ENCODE measurements at places on chromosomes 4 and X.

GRCh38 chr4:4408132-4408523, 21.2 kb downstream of the NSG1 start:
- no peak for DNase-seq

DNA sequence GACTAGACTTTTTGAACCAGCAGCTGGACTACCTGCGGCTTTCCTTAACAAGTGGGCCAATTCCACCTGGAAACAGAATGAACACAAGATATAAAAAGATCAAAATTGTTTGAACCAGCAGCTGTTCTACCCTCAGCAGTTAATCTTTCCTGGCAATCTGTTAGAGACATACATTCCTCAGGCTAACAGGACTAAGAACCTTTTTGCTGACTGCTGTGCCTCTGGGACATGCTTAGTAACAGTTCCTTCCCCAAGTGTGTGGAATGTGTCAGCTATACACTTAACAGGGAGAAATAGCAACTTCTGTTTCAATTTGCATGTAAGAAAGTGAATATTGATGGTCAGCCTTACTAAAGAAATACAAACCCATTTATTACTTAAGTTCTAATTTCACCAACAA, 554.4 kb downstream of the ARAP2 start:
- DNase-seq, result no peak

DNA sequence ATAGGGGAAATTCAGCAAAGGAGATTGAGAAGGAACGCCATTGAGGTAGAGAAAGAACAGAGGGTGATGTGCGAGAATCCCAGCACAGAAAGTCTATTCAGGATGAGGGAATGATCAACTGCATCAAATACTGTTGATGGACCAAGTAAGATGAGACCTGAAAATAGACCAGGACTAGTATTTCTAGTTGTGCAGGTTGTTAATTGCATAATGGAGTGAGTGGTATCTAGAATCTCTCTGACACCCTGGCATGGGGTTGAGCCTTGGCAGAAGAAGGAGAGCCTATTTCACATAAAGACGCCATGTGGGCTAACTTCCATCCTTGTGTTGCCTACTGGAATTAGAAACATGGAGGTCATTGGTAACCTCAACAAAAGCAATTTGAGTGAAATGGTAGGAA, 135.6 kb downstream of the TMEM164 start:
- no peak for DNase-seq

DNA sequence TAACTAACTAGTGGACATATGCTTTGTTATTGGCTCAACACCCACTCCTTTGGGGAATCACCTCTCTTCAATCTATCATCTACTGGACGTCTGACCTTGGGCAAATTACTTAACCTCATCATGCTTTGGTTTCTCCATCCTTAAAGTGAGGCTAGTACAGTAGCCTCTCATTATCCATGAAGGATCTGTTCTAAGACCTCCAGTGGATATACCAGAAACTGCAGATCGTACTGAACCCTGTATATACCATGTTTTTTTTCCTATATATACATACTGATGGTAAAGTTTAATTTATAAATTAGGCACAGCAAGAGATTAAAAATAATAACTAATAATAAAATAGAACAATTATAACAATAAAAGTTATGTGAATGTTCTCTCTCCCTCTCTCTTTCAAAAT, 56.2 kb downstream of the HMGB3 start:
- no peak for DNase-seq

DNA sequence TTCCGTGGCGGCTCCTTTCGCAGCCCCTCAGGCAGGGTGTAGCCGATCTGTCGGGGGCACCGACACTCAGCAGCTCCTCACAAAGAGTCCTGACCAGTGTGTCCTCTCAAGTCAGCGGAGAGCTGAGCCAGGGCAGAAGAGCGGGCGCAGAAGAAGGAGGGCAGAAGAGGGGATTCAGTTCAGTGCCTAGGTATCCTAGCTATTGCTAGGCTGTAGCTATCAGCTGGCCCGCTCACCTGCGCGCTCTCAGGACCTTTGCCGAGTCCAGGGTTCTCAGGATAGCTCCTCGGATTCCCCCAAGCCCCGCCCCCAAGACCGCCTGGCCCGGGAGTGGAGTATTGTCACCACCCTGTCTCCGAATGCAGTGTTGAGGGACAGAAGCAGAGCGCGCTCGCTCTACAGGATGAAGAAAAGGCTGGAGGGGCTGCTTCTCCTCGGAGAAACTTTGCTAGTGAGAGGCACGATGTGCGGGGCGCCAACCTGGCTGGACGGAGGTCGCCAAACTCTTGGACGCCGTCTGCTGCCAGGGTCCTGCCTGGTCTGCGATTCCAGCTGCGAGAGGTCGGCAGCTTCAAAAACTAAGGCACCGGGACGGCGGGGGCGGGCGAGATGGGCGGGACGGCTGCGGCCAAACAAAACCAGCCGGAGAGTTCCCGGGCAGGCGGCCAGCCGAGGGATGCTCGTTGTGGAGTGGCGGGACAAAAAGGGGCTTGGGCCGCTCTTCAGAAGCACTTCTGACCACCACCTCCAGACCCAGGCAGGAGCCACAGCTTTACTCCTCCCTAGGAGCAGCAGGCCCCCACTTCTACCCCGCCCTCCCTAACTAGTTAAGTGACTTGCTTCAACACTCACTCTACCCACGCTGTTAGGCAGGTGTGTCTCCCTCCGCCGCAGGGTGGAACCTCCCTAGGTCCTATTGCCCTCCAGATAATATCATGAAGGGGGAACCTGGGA, at the start of gene XKRX:
Gene XKRX (minus strand): TSS at position 258 of the 954 bp plus-strand sequence. CDS start 613 bp downstream, outside the sequence.
- peak; percentile 21 for DNase-seq

- DNase-seq, result no peak
Observed at GRCh38 chr4:186221624-186222023, 5.7 kb upstream of the KLKB1 start.

GRCh38 chrX:110964786-110965185, 131.2 kb upstream of the PAK3 start:
- DNase-seq, result no peak

- DNase-seq, result peak; percentile 37
Observed at GRCh38 chr4:155614111-155614762, 52.4 kb upstream of the GUCY1A1 start.

DNA sequence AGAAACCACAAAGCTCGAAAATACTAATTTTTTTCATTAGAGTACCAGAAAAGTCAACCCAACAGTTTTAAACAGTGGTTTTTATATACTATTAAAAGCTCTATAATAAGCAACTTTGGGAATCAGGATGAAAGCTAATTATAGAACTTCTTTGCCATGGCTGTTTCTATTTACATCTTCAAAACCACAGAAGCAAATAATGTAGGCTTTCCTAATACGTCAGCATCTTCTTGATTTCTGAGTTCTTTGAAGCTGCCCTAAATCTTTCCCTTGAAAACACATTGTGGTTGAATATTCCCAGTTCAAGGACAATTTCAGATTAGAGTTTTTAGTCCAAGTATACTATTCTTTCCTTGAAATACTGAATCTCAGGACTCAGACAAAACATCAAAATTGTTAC, 460.2 kb upstream of the FAT1 start:
- peak; percentile 33 for DNase-seq

- DNase-seq, result peak; percentile 80
Observed at GRCh38 chr4:6953751-6954380, 44.2 kb downstream of the TBC1D14 start.

GRCh38 chrX:47576021-47576898, 6.0 kb upstream of the TIMP1 start:
- DNase-seq, result no peak

- DNase-seq, result no peak
Observed at GRCh38 chr4:8872402-8873291, 1.0 kb upstream of the HMX1 start.

DNA sequence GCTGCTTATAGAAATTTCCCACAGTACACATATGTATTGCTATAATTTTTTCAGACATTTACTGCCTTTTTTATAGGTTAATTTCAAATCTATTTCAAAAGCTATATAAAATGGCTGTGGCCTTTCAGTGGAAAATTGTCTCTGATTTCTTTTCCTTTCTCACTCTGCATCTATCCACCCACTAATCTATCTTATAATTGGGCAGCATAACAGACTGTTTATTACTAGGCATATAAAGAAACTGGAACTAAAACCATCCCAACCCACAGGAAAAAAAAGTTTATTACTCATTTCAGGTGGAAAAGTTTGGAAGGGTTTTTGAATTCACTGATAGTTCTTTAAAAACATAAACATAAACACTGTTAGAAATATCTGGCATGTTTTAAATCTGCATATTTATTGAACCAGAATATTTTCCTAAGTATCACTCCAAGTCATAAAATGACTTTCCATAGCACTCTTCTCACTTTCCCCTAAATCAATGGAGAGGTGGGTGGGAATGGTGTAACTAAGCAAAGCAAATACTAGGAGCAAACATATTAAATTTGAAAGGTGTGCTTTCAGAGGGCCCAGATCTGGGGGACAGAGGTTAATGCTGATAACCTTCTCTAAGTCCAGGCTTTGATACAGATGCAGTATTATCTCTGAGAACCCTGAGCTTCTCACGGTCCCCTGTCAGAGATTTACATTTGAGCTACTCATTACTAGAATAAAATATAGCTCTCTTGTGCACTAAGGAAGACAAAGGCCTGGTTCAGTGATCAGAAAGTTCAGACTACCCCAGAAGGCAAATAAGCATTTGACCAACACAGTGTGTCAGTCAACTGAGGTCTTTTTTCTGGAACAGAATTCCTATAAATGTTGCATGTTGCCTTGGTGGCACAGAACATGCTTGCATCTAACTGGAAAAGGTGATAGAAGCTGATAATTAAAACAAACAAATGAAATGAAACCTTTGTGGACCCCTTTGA, 328.3 kb downstream of the UNC5C start:
- no peak for DNase-seq

DNA sequence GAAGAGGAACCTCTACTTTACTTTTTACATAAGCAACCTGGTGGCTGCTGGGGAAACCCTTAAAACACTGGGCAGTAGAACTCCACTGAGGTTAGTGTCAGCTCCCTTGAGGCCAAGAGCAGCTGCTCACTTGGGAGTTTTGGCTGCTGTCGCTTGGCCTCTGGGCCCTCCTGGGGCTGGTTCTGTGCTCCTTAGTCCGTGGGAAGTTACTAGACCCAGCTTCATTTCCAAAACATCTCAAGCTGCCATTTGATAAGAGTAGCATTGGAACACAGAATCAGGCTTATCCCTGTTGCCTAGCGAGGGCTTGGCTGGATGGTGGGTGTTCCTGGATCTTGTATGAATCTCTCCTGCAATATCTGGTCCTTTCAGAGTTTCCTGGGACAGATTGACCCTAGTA, 26.1 kb downstream of the RNF4 start:
- DNase-seq, result no peak

DNA sequence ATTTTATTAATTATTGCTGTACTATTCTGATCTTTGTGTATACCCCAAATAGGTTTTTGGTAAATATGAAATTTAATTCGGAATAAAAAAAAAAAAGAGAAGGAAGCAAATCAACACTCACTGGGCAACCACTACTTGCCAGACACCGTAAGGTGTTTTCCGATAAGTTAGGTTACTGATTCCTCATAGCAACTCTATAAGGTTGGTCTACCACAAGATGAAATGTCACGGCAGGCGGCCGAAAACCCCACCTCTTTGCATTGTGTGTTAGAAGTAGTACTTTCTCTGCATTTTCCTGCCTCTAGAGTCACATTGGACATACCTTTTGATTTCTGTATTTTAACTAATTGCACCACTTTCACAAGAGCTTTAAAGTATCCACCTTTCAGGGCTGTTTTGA, 44.5 kb upstream of the RASGEF1B start:
- no peak for DNase-seq

GRCh38 chrX:66684196-66684595, 45.3 kb upstream of the EDA2R start:
- peak; percentile 27 for DNase-seq

DNA sequence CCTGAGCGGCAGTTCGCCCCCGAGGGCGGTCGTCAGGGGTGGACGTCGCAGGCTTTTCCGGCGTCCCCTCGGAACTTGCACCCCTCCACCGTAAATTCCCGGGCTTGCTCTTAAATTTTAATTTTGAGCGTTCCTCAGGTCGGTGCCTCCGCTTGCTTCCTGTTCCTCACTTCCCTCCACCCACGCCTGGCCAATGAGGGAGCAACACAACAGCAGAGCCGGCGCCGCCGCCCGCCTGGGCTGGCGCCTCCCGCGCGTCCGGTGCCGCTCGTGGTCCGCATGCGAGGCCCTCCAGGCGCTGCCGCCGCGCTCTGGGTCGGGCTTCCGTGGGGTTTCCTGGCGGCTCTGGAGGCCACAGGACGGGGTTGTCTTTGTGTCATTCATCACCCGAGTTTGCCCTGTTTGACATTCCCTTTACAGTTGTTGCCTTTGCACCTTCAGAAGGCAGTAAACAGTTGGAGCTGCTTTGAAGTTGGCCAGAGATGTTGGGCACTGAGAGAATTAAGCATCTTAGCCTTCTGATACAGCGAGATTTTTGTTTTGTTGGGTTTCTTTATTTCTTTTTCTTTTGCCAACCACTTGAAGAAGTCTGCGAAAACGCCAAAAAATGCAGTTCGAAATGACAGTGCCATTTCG, 692 bp downstream of the SPCS3 start:
- peak; percentile 91 for DNase-seq

DNA sequence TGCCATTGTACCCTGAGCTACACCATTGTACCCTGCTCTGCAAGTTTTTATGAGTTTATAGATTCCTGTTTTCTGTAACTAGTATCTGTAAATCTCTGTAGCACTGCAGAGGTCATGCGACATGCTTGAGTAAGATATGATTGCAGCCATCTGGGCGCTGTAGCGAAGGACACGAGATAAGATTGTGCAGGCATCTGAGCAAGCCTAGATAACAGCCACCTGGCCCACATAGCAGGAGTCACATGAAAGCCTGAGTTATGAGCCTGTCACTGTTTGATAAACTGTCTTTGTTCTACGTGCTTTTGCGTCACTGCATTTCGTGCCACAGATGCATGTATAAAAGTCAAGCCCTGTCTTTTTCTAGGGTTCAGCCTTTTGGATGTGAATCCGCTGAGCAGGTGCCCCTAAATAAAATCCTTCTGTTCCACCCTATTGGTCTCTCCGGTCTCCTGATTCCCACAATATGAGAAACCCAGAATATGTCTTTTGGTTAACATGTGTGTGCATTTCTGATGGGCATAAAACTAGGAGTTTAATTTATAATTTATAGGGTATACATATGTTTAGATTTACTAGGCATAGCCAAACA, 327.6 kb upstream of the MAOA start:
- no peak for DNase-seq

GRCh38 chrX:47862680-47863079, 26.0 kb downstream of the ZNF81 start:
- DNase-seq, result no peak

DNA sequence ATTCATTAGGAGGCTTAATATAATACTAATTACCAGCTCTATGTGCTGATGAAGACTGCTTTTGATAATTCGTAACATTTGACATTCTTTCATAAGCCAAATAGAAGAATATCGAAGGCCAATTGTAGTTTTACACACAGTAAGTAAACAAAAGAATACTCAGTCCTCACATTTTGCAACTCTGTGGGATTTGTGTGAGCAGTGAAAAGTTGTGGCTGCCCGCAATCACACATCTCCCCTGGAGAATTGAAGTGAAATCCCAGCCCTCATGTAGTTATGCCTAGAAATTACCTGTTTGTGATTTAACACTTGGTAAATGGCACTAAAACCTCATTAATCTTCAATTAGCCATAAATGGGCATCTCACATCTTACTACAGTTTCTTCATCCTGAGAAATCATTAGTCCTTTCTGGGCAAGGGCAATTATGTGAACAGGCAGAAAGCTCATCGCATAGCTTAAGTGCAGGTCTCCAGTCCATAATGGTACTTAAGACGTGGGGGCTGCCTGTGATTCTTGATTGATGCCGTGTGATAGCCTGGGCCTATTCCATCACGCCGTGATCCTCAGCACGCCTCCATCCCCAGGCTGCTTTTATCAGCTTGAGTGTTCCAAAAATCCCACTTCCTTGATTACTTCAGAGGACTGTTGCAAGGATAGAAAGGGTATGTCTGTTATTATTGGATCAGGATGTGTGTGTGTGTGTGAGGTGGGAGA, 97.9 kb upstream of the METTL14 start:
- no peak for DNase-seq

All from EH (cell line).